Fibroblast of lung (primary cell): ENCODE measurements at places on chromosomes 3 and 15. TPM values are rescaled to one million over a fixed set of nuclear protein-coding genes. Genes with fewer than 3 reads are reported as not detected.

DNA sequence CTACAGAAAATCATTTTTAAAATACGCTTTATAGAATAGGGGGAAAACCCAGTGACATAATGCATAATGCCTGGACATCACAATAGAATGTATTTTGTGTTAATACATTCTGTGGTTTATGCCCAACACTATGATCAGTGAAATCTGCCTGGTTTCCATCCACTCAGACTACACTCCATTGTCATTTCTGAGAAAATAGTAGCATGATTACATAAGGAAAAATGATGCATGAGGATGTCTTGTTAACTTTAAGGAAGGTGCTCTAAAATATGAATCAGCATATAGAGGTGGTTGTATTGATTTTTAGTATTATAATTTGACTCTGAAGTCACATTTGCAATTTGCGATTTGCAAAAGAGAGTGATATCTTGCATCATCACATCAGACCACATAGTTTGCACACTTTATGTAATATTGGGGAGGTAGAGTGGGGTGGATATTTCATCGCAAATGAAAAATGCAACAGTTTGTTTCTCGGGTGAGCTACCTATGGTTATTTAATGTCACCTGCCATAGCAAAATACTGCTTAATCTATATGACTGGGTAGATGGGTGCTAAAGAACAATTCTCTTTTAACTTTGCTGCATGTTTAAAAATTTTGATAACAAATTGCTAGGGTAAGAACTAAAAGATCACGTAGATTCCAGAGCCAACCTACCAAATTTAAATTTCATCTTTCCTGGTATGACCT is 403.9 kb downstream of the IL5RA start:
- no peaks in the 10 kb centered on the region for H3K36me3 ChIP-seq
- DNase-seq: no peak
- H3K4me3 ChIP-seq: no peak overlapping the region

GRCh38 chr3:31946484-31947081 is 34.5 kb downstream of the OSBPL10 start:
- H3K4me1 ChIP-seq: peaks cover 3% of the 10 kb centered on the region
- H3K27ac ChIP-seq: no peak overlapping the region
- H3K27me3 ChIP-seq: no peaks in the 10 kb centered on the region
- peak; percentile 32 for DNase-seq

- DNase-seq: no peak
- H3K4me1 ChIP-seq: no peaks in the 10 kb centered on the region
- H3K27ac ChIP-seq: no peak within 1 kb of the TSS
- H3K27me3 ChIP-seq: no peaks in the 10 kb centered on the region
- H3K4me3 ChIP-seq: no peak within 1 kb of the TSS
- no peaks in the 10 kb centered on the region for H3K36me3 ChIP-seq
These were observed at the start of gene CLRN1 for GRCh38 chr3:150972366-150973071. TSS of gene CLRN1 (minus strand) at chr3:150972727. CDS start at chr3:150972708, 19 bp downstream.

IL16 gene
- polyA plus RNA-seq: 0.96 and 1.3 TPM in 2 replicates

GRCh38 chr3:190826018-190826417 is 36.5 kb downstream of the GMNC start:
- H3K4me1 ChIP-seq: no peaks in the 10 kb centered on the region
- peak; percentile 52 for DNase-seq
- no peak overlapping the region for H3K4me3 ChIP-seq
- H3K36me3 ChIP-seq: no peaks in the 10 kb centered on the region
- no peaks in the 10 kb centered on the region for H3K27me3 ChIP-seq

DNA sequence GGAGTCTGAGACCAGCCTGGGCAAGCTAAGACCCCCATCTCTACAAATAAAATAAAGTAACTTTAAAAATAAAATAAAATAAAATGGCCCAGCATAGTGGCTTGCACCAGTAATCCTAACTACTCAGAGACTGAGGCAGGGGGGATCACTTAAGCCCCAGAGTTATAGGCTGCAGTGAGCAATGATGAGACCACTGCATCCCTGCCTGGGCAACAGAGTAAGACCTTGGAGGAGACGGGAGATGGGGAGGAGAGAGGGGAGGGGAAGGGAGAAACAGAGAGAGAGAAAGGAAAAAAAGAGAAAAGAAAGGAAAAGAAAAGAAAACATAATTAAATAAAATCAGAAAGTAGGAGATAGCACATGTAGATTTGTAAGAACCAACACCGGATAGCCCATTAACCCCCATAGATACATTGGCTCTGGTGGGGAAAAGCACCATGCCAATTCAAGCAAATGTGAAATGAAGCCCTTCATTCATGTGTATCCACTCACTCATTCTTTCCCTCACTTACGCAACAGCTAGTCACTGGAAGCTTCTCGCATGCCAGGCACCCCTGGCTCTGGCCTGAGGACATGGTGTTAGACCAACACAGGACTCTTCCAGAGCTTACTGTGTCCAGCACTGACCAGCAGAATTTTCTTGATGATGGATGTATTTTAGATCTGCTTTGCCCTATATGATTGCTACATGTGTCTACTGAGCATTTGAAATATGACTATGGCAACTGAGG is 183.2 kb downstream of the MAGI1 start:
- no peak overlapping the region for H3K4me3 ChIP-seq
- H3K36me3 ChIP-seq: no peaks in the 10 kb centered on the region
- H3K27me3 ChIP-seq: no peaks in the 10 kb centered on the region
- H3K27ac ChIP-seq: no peak overlapping the region
- DNase-seq: peak; percentile 34

ACKR4 gene
- polyA plus RNA-seq: 11.6 and 14.3 TPM in 2 replicates

- H3K4me3 ChIP-seq: no peak overlapping the region
- H3K4me1 ChIP-seq: peaks cover 6% of the 10 kb centered on the region
- H3K27ac ChIP-seq: no peak overlapping the region
- no peaks in the 10 kb centered on the region for H3K27me3 ChIP-seq
- no peaks in the 10 kb centered on the region for H3K36me3 ChIP-seq
These were observed 11.1 kb upstream of the LACTB start for GRCh38 chr15:63110428-63111026.

- H3K4me1 ChIP-seq: peaks cover 16% of the 10 kb centered on the region
- no peak overlapping the region for H3K4me3 ChIP-seq
- peak overlapping the region; percentile 86 for H3K27ac ChIP-seq
- H3K27me3 ChIP-seq: no peaks in the 10 kb centered on the region
- H3K36me3 ChIP-seq: no peaks in the 10 kb centered on the region
- peak; percentile 98 for DNase-seq
These were observed 70.7 kb upstream of the DCBLD2 start for GRCh38 chr3:98972155-98972554.

- DNase-seq: peak; percentile 79
- H3K27ac ChIP-seq: no peak overlapping the region
- H3K36me3 ChIP-seq: no peaks in the 10 kb centered on the region
- peaks cover 2% of the 10 kb centered on the region for H3K4me1 ChIP-seq
- no peak overlapping the region for H3K4me3 ChIP-seq
These were observed 77.3 kb upstream of the PHLDB2 start for GRCh38 chr3:111781561-111782446.

FGF7 gene
- 61.5 and 165 TPM in 2 replicates for polyA plus RNA-seq

DNA sequence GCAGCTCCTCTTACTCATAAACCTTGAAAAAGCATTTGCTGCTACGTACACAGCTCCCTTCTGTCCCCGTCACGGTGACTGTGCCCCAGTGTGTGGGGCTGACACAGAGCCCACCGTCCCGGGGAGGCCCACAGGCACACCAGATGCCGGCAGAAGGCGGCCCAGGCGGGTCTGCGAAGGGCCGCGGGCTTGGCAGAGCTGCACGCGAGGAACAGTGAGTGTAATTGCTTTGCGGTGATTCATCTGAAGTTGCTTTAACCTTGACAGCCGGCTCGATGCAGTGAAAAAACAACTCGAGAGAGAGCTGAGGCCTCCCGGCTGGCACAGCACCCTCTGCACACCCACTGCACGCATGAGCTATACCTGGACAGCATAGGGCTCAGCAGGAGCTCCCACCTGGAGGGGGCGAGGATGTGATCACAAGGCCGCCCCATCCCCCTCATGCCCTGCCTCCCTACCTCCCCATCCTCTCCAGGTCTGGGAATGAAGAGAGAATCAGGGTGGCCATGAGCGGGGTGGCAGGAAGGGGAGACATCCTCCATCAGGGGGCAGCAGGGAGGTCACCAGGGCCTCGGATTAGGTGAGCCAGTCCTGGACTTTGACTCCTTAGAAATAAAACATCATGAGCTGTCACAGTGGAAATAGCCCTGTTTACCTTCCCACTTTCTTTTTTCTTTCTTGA is 172.7 kb downstream of the MEGF11 start:
- no peaks in the 10 kb centered on the region for H3K4me1 ChIP-seq
- no peaks in the 10 kb centered on the region for H3K27me3 ChIP-seq

CCDC54 gene
- not detected in 2 replicates for polyA plus RNA-seq

- H3K27ac ChIP-seq: no peak overlapping the region
- no peak overlapping the region for H3K4me3 ChIP-seq
- no peaks in the 10 kb centered on the region for H3K36me3 ChIP-seq
- peak; percentile 54 for DNase-seq
- no peaks in the 10 kb centered on the region for H3K27me3 ChIP-seq
These were observed 31.0 kb downstream of the PGBD4 start for GRCh38 chr15:34132881-34133280.

IGDCC3 gene
- 0.15 TPM in 1 of 2 replicates, not detected in the other for polyA plus RNA-seq

CA12 gene
- polyA plus RNA-seq: 30.6 and 42.3 TPM in 2 replicates

DNA sequence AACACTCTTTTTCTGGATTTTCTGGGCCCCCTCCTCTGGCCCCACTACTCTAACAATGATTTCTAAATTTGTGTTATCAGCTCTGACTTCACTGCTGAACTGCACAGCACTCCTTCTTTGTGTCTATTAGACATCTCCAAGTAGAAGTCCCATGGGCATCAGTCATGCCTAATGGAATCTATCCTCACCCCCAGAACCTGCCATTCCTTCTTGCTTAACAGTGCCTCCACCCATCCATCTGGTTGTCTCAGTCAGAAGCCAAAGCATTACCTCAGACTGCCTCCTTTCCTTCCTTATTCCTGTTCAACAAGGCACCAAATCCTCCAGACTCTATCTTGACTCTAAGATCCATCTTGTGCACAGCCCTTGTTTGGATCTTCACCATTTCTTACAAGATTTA is 36.2 kb downstream of the SSR3 start:
- H3K4me3 ChIP-seq: no peak overlapping the region
- no peak overlapping the region for H3K27ac ChIP-seq
- H3K27me3 ChIP-seq: no peaks in the 10 kb centered on the region
- no peaks in the 10 kb centered on the region for H3K36me3 ChIP-seq
- no peak for DNase-seq

IQCF5 gene
- polyA plus RNA-seq: not detected in 2 replicates

- DNase-seq: no peak
- no peak overlapping the region for H3K27ac ChIP-seq
- H3K36me3 ChIP-seq: no peaks in the 10 kb centered on the region
These were observed 32.3 kb upstream of the ZCWPW2 start for GRCh38 chr3:28316226-28316625.

DNA sequence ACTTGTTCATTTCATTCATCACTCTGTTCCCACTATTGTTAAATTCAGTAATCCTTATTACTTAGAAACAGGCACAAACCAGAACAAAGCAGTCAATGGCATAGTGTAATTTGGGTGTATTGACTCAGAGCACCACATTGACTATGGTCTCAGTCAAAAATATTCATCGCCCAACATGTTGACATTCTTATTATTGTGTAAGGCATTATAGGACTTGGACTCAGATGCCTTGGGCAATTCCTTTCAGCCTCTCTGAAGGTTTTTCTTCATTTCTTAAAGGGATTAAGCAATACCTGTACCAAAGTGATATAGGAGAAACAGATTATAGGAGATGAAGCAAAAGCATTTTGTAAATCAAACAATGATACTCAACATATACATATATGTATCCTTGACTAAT is 114.7 kb upstream of the BHLHE40 start:
- no peak overlapping the region for H3K4me3 ChIP-seq
- H3K27me3 ChIP-seq: no peaks in the 10 kb centered on the region
- no peak overlapping the region for H3K27ac ChIP-seq
- DNase-seq: no peak
- peaks cover 10% of the 10 kb centered on the region for H3K4me1 ChIP-seq

CACNA2D3 gene
- 0.37 and 11.5 TPM in 2 replicates for polyA plus RNA-seq

ALPK3 gene
- polyA plus RNA-seq: 0.03 and 0.07 TPM in 2 replicates

SLC12A1 gene
- polyA plus RNA-seq: not detected in 2 replicates

TMIE gene
- 0.03 and 0.27 TPM in 2 replicates for polyA plus RNA-seq

GRCh38 chr15:41659190-41659589 is 1.0 kb upstream of the MGA start:
- H3K4me3 ChIP-seq: no peak overlapping the region
- H3K36me3 ChIP-seq: no peaks in the 10 kb centered on the region
- H3K4me1 ChIP-seq: peaks cover 5% of the 10 kb centered on the region
- H3K27me3 ChIP-seq: no peaks in the 10 kb centered on the region

DNA sequence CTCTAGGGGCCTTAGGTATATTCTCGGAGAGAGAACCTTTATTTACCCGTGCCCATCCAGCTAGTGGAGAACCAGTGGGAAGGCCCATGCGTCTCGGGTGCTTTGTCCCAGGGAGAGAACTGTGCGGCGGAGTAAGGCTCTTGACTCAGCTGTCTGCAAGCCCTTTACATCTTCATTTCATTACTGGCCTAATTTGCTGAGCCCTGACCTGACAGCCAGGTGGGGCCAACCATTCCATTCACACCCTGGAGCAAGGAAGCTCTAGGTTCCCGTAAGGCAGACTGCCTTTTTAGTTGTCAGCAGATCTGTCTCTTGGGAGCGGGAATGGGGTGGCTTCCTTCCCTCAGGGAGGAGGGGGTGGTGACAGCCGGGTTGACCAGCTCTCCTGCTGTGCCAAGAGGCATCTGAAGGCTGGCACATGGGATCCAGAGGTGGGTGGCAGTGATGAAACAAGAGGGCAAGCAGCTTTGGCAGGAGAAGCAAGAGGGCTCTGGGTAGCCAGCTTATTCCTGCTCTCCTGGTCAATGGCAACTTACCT is 36.4 kb downstream of the SV2B start:
- no peak overlapping the region for H3K27ac ChIP-seq
- no peak for DNase-seq
- no peaks in the 10 kb centered on the region for H3K4me1 ChIP-seq
- H3K36me3 ChIP-seq: no peaks in the 10 kb centered on the region
- no peak overlapping the region for H3K4me3 ChIP-seq

FBXO40 gene
- polyA plus RNA-seq: not detected in 2 replicates

- no peaks in the 10 kb centered on the region for H3K27me3 ChIP-seq
- H3K4me3 ChIP-seq: no peak overlapping the region
- no peaks in the 10 kb centered on the region for H3K36me3 ChIP-seq
- peaks cover 16% of the 10 kb centered on the region for H3K4me1 ChIP-seq
These were observed 165.7 kb downstream of the GAP43 start for GRCh38 chr3:115788921-115789470.

KIF7 gene
- 2.9 and 3.6 TPM in 2 replicates for polyA plus RNA-seq

GRCh38 chr3:98827221-98827920 is 64.2 kb downstream of the ST3GAL6 start:
- H3K4me1 ChIP-seq: peaks cover 2% of the 10 kb centered on the region
- peak; percentile 74 for DNase-seq
- peaks cover 6% of the 10 kb centered on the region for H3K36me3 ChIP-seq
- H3K27ac ChIP-seq: no peak overlapping the region
- no peaks in the 10 kb centered on the region for H3K27me3 ChIP-seq

TBC1D21 gene
- not detected in 2 replicates for polyA plus RNA-seq

PIF1 gene
- 5.1 and 5.2 TPM in 2 replicates for polyA plus RNA-seq

- H3K4me3 ChIP-seq: no peak overlapping the region
- DNase-seq: peak; percentile 20
- no peak overlapping the region for H3K27ac ChIP-seq
- no peaks in the 10 kb centered on the region for H3K27me3 ChIP-seq
These were observed 247.1 kb upstream of the CDIN1 start for GRCh38 chr15:36332301-36332700.

DNA sequence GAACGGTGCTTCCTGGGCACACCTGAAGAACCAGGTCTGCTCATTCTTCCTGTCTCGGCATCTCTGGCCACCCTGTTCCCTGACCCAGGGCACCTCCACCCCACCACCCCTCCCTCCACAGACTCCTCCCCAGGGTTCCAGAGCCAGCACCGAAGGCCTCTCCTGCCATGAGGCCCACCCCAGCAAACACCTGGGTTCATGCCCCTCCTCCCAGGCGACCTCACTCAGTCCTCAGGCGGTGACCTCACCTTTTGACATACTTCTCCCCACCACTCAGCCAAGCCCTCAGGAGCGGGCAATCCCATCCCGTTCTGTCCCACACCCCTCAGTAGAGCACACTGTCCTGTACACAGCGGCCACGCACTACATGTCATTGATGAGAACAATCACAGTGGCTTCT is 72.3 kb downstream of the RPN1 start:
- H3K4me3 ChIP-seq: no peak overlapping the region
- H3K27ac ChIP-seq: no peak overlapping the region
